ENCODE measurements at places on chromosomes 5 and 9.

GRCh38 chr5:133029416-133029815 lies 3.1 kb upstream of the ZCCHC10 start:
- no peak for DNase-seq

GRCh38 chr9:137275203-137275587 lies 2.3 kb upstream of the TOR4A start:
- no peak for DNase-seq

DNA sequence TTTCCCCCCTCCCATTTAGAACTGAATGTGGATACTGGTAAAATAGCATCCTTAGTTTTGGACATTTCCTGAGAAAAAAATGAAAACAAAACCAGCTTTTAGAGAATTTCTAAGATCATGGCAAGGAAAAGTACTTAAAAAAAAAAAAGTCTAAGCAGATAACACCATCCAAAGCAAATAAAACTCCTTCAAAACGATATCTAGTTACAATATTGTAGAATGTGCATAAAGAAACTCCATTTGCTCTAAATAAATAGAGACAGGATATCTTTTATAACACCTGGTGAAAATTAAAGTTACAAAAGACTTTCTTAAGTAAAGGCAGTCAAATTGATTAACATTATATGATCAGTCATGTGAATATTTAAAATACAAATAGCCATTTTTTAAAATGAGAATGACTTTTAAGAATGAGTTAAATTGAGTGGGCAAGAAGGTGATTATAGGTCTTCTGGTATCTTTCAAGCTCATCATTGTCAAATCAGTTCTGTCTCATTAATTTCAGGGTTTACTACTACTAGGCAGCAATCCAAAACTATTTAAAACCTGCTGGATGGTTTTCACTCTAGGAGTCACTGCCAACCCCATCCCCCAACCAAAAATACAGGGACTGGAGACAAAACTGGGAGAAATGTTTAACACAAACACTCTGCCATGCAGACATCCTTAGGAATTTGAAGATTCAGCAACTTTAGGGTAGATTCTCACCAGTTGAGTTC lies 382.6 kb downstream of the ADGRV1 start:
- DNase-seq, result no peak

DNA sequence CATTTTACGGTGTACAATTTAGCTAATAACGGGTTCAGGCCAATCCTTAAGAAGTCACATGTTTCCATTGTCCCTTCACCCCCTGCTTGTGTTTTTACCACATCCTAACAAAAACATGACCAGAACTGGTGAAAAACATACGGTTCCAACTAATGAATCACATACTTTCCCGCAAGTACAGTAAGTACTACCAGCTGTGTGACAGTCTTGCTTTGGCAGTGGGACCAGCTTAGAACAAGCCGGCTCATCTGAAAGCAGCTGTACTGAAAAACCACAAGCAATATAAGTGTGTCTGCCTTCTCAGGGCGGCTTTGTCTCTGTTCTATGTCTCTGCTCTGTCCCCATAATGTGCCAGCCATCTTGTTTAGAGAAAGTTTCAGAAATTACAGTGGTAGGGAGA lies 242.5 kb downstream of the BNC2 start:
- DNase-seq, result no peak

GRCh38 chr9:105712297-105712696 lies 18.0 kb downstream of the TMEM38B start:
- DNase-seq, result no peak

- DNase-seq, result no peak
These were observed 1.0 kb downstream of the HMGCS1 start for GRCh38 chr5:43312076-43312661.

- no peak for DNase-seq
These were observed 58.7 kb upstream of the RGMB start for GRCh38 chr5:98714710-98715288.

GRCh38 chr9:120928015-120928482 lies 1.5 kb upstream of the TRAF1 start:
- no peak for DNase-seq

DNA sequence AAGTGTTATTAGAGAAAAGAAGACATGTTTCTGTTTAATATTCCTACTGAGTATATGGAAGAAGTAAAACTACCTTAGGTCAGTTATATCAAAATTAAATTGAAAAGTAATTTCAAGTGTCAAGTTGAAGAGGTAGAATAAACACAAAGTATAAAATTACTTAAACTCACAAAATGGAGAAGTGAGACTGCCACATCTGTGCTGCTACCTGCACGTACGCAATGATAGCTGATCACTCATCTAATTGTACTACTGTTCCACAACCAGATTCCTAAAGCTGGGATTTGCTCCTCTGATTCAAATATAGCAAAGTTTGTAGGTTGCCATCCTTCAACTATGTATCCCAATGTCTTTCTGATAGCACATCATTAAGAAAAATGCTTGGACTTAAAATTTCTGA lies 24.8 kb downstream of the EQTN start:
- DNase-seq, result no peak

GRCh38 chr5:180866985-180867384 lies 5.9 kb upstream of the ZFP62 start:
- no peak for DNase-seq

DNA sequence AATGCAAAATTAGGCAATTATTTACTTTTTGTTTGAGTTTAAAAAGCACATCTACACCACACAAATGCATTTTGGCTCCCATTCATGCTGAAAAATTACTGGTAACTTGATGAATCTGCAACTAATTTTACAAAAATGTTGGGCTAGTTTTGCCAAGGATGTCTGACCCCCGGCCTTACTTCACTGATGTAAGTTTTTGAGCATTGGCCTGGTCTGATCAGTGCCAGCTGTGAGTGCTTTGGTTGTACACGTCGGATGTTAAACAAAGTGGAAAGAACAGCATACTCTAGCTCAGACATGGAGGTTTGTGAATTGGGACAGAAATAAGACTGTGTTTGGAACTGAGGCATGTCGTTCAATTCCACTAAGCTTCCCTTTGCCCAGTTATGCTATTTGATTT lies 1044.2 kb downstream of the TLE4 start:
- DNase-seq, result no peak

- DNase-seq, result no peak
These were observed 41.9 kb upstream of the RIC1 start for GRCh38 chr9:5587024-5587423.

- peak; percentile 76 for DNase-seq
These were observed 2.4 kb upstream of the VAV2 start for GRCh38 chr9:133994353-133995011.

DNA sequence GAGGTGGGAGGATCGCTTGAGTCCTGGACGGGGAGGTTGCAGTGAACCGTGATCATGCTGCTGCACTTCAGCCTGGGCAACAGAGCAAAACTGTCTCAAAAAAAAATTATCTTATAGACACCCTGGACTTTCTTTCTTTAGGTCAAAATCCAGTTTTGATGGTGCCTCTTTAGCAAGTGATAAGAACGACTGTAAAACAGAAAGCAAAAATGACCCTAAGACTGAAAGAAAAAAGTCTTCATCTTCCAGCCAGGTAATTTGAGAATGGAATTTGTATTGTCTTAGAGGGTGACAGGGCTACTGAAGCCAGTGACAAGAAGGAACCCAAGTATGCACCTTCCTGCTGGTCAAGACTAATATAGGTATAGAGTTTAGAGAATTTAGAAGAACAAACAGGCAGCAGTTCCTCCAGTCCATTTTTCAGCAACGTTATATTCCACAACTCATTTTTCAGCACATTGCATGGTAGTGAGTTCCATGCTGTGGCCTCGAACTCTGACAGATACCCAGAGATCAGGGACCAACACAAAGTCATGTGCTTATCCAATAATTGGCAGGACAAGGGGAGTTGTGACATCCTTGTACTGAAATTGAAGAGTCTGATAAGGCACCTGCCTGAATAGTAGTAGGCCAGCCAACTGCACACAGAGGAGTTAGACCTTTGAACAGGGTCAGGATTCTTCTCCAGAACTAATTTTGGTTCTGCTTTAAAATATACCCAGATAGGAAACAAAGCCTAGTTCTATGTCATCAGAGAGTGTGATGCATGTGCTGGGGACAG lies 46.5 kb downstream of the GRAMD2B start:
- DNase-seq, result no peak

Measured in stimulated activated CD4-positive, alpha-beta T cell treated with anti-CD3 and anti-CD28 coated beads, Interleukin-1b, Interleukin-23, amount 100 ng/mL, for 1 hour (primary cell).